Cortex of kidney (tissue), 1 donor: ENCODE measurements at places on chromosomes 12 and 14.

DNA sequence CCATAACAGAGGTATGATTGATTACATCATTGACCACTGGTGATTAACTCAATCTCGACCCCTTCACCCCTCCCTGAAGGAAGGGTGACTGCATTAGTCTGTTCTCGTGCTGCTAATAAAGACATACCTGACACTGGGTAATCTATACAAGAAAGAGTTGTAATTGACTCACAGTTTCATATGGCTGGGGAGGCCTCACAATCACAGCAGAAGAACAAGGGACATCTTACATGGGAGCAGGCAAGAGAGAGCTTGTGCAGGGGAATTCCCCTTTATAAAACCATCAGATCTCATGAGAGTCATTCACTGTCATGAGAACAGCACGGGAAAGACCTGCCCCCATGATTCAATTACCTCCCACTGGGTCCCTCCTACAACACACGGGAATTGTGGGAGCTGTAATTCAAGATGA, 55.9 kb upstream of the TMCC3 start:
- DNase-seq: no peak

DNA sequence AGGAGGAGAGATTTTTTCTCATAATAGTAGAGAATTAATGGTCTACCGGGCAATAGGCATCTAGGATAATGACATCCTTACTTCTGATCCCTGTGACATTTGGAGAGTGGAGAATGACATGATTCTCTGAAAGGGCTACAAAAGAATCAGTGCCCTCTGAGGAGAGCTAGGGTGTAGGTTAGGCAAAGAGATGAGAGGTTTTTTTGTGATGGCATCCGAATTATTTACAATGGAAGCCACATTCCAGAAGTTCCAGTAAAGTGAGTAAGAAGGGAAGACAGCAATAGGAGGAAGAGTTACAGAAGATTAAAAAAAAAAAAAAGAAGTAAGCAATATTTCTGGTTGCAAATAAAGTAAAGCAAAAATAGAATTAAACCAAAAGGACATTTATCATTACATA, 478.0 kb downstream of the RMST start:
- DNase-seq: no peak

- DNase-seq: no peak
Measured at GRCh38 chr12:110600254-110600653, 13.7 kb upstream of the TCTN1 start.

DNA sequence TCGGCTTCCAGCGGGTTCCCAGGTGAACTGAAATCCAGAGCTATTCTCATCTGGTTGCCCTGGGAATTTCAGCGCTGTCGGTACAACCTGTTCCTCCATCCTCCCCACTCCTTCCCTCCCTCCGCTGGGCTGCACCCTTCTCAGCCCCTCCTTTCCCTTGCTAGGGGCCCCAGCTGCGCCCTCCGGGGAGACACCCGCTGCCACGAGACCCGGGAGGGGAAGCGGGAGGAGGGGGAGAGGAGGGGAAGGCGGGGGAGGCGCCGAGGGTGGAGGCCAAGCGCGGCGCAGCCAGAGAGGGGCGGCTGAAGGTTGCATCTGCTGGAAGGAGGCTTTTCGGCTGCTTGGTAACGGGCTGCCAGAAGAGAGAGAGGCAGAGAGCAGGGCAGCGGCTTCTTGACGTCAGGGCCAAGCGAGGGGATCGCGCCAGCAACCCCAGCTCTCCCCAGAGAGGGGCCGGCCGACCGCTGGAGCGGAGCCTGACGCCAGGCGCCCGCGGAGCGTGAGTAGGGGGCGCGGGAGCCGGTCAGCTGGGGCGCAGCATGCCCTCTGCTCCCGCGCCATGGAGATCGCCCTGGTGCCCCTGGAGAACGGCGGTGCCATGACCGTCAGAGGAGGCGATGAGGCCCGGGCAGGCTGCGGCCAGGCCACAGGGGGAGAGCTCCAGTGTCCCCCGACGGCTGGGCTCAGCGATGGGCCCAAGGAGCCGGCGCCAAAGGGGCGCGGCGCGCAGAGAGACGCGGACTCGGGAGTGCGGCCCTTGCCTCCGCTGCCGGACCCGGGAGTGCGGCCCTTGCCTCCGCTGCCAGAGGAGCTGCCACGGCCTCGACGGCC, at the start of gene KCNA5:
KCNA5 (plus strand) TSS at position 291 of the 831 bp plus-strand sequence; CDS start at position 560, 269 bp downstream.
- DNase-seq: no peak

DNA sequence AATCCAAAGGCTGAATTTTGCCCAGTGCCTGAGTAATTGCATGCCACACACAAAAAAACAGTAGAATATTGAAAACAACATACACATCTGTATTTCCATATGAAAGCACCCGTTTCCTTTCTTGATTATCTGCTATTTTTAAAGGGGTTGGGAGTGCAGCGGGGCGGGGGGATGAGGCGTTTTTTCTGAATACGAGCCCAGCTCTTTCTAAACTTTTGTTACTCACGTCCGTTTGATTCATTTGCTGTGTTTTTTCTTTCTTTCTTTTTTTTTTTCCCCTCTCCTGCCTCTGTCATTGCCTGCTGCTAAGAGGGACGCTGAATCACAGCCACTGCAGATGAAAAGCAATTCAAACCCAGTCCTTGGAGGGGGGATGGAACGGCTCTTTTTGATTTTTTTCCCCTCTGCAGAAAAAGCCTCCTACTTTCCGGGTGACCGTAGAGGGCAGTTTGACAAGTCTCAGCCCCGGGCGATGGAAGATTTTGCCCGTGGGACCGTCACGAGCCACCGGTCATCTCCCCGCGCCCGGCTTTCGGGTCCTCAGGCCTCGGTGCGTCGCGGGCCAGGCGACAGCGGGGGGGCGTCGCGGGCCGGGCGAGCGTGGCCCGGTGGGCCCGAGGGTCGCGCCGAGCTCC, 572 bp upstream of the RASSF8 start:
- no peak for DNase-seq

DNA sequence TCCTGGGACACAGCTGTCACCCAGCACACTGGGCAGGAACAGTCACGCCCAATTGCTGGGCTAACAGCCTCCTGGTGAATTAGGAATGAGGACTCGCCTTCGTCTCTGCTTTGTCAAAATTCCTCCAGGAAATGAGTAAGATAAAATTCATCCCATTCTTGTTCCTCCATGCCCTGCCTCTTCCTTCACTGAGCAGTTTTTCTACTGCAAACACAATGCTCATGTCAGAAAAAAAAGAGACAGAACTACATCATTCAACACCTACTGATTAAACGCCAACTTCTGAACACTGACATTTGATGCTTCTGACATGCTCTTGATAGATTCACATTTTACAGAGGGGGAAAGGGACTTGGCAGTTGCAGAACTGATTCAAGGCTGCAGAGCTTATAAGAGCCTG, 37.5 kb upstream of the DTX1 start:
- no peak for DNase-seq

DNA sequence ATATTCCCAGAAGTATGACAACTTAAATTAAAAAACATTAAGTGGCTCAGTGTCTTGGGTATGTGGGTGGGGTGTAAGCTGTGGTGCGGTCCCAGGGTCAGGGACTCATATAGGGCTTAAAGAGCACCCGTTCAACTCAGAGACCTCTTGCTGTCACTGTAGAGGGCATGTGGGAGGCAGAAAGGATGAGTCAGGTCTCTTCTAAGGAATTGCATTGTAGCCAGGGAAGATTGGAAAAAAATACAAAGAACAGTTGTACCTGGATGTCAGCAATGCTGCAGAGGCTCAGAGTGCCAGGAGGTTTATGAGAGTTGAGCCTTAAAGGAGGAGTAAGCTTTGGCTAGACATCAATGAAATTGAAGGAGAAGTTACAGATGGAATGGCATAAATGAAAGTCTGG, 104.1 kb downstream of the MYRFL start:
- no peak for DNase-seq

DNA sequence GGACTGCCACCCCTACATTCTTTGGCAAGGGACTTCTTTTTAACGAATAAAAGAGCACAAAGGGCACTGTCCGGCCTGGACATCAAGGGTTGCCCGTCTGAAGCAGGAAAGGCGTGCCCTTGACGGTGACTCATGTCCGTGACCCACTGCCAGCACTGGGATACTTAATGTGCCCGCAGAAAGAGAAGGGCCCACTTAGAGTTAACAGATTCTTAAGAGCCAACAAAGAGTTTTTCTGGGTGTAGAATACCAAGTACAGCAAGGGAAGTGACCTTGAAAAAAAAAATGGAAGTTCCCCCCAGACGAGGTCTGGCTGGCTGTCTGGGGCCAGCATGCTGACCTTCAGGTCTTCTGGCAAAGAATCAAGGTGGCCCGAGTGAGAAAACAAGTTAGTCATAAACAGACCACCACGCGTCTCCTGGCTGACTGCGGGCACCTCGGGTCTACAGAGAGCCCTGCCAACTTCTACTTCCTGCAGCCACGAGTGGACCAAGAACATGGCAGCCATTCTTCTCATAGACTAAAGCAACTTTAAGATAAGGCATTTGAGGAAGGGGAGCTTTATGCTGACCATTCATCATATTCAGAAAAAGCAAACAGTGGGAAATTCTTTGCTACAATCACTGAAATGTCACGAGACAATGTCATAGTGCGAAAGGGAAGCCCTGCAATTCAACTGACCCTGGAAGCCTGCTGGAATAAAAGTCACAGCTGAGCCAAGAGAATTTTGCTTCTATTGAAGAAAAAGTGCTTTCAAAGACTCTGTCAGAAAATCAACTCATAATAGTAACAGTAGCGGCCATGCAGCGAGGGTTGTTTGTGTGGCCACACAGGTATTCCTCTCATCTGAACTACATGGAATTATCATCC, 10.5 kb upstream of the SELPLG start:
- no peak for DNase-seq
